ENCODE measurements at places on chromosomes 11 and 22.

DNA sequence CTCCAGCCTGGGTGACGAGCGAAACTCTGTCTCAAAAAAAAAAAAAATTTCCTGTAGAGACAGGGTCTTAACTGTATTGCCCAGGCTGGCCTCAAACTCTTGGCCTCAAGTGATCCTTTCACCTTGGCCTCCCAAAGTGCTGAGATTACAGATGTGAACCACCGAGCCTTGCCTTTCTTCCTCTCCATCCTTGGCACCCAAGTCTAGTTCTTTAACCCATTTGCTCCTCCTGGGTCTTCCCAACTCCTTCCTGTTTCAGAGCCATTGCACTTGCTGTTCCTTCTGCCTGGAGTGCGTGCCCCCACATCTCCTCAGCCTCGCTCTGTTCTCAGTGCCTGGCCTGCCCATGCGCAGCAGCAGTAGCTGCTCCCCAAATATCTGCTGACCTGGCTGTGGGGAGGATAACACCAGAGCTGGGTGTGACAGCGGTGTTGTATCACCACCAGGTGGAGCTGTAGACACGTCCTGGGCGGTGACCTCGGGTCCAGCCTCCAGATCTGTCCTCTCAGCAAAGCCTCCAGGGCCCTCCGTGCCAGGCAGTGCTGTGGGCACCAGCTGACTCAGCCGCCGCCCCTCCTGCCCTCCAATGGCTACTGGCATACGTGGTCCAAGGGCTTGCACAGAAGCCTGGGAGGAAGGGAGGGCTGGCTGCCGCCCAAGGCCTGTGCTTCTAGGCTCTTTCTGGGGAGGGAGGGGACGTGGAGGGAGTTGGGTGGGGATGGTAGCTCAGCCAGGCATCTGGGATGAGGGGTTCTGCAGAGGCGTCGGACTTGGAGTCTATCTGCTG is 22.0 kb downstream of the TEF start:
- DNase-seq = peak; percentile 87

DNA sequence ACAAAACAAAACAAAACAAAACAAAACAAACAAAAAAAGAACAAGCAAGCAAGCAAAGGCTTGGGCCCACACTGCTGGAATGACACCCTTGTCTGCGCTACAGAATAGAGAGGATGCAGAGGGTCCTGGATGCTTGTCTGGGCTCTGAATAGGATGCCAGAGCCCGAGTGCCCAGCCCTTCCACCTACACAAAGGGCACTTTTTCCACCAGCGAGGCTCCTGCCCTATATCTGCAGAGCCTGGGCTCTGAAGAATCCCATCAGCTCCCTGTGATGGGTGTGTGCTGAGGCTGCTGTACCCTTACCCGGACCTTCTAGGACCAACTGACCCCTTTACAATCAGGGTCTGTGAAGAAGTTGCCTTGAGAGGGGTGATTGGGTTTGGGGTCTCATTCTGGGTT is 221.2 kb downstream of the DSCAML1 start:
- no peak for DNase-seq

DNA sequence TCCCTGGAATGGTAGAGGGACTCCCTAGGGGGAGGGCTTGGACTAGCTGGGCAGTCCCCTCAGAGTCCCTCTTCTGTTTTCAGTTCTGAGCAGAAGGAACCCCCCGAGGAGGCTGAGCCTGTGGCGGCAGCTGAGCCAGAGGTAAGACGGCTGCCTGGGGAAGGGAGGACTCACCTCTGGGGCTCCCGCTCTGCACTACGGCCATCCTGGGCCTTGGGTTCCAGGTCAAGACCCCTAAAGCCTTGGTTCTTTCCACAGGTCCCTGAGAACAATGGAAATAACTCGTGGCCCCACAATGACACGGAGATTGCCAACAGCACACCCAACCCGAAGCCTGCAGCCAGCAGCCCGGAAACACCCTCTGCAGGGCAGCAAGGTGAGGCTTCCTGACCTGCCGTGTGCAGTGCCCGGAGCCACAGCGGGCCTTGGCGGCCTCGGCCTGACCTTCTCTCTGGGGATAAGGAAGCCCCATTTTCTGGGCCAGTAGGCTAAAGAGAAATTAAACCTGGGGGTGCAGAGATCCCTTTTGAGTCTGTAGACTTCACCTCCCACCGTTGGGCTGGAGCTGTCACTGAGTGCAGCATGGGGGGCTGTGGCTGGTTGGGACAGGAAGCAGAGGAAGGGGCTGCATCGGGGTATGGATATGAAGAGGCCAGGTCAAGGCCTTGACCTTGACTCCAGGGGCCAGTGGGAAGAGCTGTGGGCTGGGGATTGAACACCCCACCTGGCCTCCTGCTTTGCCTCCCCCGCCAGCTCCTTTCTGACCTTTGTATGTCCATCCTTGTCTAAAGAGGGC is 15.0 kb downstream of the INCENP start:
- no peak for DNase-seq

GRCh38 chr11:34523053-34523452 is 9.5 kb upstream of the ELF5 start:
- DNase-seq = no peak

GRCh38 chr11:65622011-65622410 is 6.4 kb downstream of the PCNX3 start:
- no peak for DNase-seq

GRCh38 chr11:89405629-89406028 is 85.5 kb downstream of the NOX4 start:
- no peak for DNase-seq

DNA sequence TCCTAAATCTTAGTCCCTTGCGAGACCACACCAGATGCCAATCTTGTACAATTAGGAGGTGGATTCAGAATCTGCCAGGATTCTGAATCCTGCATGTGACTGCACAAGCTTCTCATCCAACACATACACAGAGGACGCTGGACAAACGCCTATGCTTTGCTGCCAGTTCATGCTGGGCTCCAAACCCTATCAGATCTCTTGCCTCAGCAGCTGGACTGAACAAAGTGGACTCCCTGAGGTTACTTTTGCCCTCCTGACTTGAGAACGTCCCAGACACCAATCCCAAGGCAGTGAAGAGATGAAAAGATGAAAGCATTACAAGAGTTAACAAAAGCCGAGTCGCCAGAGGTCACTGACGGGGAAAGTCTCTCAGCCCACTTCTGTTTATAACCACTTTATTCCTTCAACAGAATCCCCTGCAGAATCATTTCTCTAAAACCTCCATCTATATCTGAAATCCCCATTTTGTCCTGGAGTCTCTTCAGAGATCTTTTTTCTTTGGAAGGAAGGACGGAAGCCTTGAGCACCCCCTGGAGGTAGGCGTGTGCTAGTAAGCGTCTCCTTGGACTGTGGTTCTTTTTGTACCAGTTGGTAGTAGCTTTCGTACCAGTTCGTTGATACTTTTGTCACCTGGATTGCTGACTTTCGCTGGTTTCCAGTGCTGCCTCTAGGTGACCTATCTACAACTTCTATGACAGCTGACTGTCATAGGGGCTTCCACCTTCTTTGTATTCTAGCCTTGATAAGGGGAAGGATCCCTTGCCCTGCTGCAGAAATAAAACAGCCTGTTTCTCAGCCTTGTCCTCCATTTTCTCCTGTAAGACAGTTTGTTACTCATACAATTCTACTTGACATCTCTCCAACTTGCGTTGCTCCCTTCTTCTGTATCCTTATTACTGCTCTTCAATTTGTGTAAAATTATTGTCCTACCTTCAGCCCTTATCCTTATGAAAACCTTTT is 26.1 kb upstream of the EED start:
- peak; percentile 58 for DNase-seq

GRCh38 chr11:65493367-65494176 is 5.3 kb upstream of the MALAT1 start:
- DNase-seq = no peak

GRCh38 chr22:46965555-46966494 is 203.4 kb downstream of the TBC1D22A start:
- DNase-seq = no peak

- no peak for DNase-seq
Observed at GRCh38 chr11:2138431-2139122, 612 bp downstream of the IGF2 start.

- DNase-seq = no peak
Observed at GRCh38 chr22:19525116-19525660, 978 bp upstream of the CLDN5 start.

- no peak for DNase-seq
Observed at GRCh38 chr11:96259134-96259830, 83.7 kb downstream of the MAML2 start.

- peak; percentile 57 for DNase-seq
Observed at GRCh38 chr11:67276781-67277230, 10.5 kb downstream of the GRK2 start.

- DNase-seq = no peak
Observed at GRCh38 chr11:110582728-110583432, 129.4 kb downstream of the ARHGAP20 start.

DNA sequence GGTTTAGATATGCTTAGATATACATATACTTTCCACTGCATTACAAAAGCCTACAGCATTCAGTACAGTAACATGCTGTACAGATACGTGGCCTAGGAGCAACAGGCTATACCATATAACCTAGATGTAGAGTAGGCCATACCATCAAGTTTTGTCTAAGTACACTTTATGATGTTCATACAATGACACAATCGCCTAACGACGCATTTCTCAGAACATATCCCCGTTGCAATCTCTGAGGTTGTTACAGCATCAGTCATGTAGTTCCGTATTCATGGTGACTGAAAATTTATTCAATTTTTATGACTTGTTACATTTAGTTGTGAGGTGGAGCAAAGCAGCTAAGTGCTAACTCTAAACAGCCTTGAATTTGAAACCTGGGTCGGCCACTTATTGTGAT is 6.7 kb downstream of the ZBTB44 start:
- DNase-seq = no peak

DNA sequence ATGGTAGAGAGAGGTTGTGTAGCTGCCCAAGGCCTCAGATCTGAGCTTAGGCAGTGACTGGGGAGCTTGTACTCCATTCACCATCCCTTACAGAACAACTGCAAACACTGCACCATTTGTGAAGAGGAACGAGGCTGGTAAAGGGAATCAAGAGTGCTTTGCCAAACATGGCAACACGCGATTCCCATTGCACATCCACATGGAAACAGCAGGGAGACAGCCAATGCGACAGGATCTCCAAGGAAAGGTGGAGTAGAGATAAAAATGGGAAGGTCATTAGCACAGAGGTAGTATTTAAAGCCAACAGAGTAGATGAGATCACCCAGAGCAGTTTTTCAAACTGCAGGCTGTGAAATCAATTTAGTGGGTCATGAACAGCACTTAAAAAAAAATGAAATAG is 42.0 kb downstream of the TCF20 start:
- no peak for DNase-seq

DNA sequence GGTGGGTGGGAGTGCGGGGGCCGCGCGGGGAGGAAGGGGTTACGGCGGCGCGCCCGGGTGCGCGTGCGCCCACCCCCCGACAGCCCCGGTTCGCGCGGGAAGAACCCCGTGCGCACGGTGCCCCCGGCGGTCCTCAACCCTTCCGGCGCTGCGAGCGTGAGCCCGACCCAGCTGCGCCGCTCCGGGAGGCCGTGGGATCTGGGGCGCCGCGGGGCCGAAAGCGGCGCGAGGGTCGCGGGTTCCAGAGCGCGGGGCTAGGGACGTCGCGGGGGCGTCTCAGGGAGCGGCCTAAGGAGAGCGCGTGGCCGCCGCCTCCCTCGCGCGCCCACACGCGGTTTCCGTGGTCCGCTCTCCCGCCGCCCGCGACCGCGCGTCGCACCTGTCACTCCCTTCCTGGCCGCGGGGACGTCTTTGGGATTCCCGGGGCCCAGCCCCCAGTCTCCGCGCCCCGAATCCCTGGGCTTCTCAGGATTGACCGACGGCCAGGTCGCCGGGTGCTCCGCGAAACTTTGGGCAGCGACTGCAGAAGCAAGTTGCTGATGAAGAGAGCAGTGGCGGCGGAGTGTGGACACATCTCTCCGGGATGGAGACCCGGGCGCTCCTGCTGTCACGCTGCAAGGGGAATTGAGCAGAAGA is 582 bp downstream of the SREBF2 start:
- DNase-seq = peak; percentile 53

- no peak for DNase-seq
Observed at GRCh38 chr11:106276859-106277436, 199.5 kb downstream of the AASDHPPT start.

GRCh38 chr11:12534549-12534948 is 139.7 kb upstream of the TEAD1 start:
- DNase-seq = no peak

DNA sequence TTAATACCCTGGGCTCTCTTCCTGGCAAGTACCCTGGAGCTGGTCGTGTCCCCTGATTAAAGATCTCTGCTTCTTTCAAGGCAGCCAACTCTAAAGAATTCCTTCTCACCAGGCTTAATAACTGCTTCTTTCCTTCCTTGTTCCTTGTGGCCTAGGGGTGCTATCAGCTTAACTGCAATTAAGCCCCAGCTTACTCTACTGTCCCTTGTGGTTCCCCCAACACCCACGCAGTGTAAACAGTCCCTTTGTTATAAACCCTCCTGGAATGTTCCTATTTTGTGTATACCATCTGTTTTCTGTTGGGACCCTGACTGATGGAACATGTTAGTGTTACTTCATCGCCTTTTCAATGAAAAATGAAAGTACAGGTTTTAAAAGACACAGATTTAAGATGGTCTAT is 126.4 kb upstream of the KIRREL3 start:
- DNase-seq = no peak

- DNase-seq = no peak
Observed at GRCh38 chr22:39317775-39318506, 1.5 kb downstream of the RPL3 start.

GRCh38 chr22:49170053-49170452 is 657.6 kb downstream of the BRD1 start:
- DNase-seq = no peak

DNA sequence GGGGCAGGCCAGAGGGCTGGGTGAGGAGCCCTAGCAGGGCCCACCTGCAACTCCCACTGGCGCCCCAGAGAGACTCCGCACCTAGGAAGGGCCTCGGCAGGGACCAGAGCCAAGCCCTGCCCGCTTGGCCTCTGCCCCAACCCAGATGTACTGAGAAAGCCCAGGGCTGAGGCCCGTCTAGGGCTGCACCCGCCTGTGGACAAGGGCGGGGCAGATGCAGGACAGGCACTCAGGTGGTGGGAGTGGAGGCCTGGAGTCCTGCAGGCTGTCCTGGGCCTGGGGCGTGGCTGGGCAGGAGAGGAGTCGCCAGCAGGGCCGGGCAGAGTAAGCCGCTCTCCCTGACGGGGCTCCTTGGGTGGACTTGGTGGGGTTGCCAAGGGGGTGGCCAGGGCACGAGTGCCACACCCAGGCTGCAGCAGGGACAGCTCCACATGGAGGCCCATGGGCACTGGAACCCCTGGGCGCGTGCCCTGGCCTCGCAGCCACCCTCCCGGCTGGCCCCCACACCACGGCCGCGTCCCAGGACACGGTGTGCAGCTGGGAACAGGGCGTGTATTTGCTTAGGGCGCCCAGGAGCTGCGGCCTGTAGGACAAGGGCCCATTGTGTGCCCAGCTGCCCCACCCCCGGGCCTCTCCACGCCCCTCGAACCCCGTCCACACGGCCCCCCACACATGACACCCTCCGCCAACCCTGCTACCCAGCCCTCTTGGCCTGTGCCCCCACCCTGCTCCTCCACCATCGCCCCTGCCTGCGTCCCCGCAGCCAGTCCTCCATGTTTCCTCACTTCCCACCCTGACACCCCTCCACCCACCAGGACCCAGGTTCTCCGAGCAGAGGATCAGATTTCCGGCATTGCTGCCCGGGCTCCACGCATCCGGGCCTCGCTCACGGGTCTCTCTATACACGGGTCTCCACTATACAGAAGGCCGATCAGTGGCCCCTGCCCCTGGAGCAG is 11.3 kb upstream of the PIM3 start:
- DNase-seq = no peak

- DNase-seq = no peak
Observed at GRCh38 chr11:132126973-132127899, 756.8 kb downstream of the NTM start.
